Central memory CD8-positive, alpha-beta T cell (primary cell): ENCODE measurements at places on chromosomes 11 and 22.
A peak's percentile ranks its signal among the peaks of the same experiment; 100 is the strongest.

GRCh38 chr11:57499413-57499982 lies 16.0 kb downstream of the SLC43A1 start:
- no peak for DNase-seq

DNA sequence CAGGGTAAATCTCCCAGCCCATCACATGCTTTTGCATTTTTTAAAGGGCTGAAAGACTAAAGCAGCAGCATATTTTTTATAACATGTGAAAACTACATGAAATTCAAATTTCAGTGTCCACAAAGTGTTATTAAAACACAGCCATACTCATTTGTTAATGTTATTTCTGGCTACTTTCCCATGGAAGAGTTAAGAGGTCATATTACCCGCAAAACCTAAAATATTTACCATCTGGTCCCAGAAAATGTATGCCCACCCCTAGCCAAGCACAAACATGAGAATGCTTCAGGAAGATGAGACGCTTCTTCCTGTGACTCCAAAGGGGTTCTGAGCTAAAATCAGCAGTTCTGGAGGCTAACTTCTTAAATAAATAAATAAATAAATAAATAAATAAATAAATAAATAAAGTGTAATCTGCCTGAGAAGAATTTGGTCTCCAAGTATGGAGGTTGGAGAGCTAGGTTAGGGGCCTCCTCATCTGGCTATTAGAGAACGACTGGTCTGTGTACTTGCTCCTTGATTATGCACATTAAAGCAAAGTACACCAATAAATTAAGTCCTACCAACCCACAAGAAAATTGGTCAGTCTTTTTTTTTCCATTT lies 9.7 kb downstream of the IMMP1L start:
- DNase-seq: no peak

- DNase-seq: peak; percentile 8
These were observed 525.1 kb downstream of the BRD1 start for GRCh38 chr22:49302530-49302929.

DNA sequence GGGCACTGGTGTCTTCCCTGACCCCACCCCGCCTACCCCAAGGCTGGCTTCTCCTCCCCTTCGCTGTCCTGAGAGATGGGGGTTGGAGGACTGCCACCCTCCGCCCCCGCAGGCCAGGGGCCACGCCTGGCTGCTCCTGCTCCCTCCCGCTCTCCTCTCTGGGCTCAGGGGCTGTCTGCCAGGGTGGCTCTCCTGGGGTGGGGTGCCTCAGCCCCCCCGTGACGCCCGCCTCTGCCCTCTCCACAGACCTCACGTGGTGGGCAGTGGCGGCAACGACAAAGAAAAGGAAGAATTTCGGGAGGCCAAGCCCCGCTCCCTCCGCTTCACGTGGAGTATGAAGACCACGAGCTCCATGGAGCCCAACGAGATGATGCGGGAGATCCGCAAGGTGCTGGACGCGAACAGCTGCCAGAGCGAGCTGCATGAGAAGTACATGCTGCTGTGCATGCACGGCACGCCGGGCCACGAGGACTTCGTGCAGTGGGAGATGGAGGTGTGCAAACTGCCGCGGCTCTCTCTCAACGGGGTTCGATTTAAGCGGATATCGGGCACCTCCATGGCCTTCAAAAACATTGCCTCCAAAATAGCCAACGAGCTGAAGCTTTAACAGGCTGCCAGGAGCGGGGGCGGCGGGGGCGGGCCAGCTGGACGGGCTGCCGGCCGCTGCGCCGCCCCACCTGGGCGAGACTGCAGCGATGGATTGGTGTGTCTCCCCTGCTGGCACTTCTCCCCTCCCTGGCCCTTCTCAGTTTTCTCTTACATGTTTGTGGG lies 8.1 kb downstream of the RCOR2 start:
- no peak for DNase-seq
